ENCODE measurements at places on chromosomes 5 and 9. TPM values are rescaled to one million over a fixed set of nuclear protein-coding genes. Genes with fewer than 3 reads are reported as not detected.

Gene CCL27
- not detected for total RNA-seq

Gene GAS1
- total RNA-seq = 8.5 TPM

Gene DEPDC1B
- total RNA-seq = 10.0 TPM

Gene MRPL50
- 10.3 TPM for total RNA-seq

Gene PCAT7
- total RNA-seq = not detected

Gene SUB1
- total RNA-seq = 201 TPM

Gene PPP6C
- 32.9 TPM for total RNA-seq

Gene DPYSL3
- 151 TPM for total RNA-seq

Gene LMX1B
- not detected for total RNA-seq

Gene C9orf153
- total RNA-seq = not detected

Gene PLPP7
- total RNA-seq = 5.1 TPM

Gene AK6
- 19.1 TPM for total RNA-seq

Gene SCGB3A2
- total RNA-seq = not detected

Gene GLDC
- 2.2 TPM for total RNA-seq

Gene NACC2
- 19.4 TPM for total RNA-seq

Gene BTNL9
- not detected for total RNA-seq

Gene GOLM1
- total RNA-seq = 61.8 TPM

Gene GGTA1
- total RNA-seq = not detected
